Activated CD4-positive, alpha-beta T cell treated with anti-CD3 and anti-CD28 coated beads for 4 hours (primary cell): ENCODE measurements at places on chromosomes 11 and 22.

DNA sequence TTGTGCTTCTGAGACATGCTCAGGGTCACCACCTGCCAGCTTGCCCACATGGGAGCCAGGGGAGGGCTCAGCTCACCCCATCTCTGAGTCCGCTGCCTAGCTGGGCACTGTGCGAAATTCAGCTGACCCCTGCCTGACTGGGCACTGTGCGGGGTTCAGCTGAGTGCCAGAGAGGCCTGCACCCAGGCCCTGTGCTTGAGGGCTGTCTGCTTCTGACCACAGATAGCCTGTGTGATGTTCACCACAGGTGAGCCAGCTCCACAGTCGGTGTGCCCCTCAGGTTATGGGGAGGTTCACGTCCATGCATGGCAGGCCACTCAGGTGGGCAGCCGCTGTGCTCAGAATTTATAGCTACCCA lies 84.5 kb upstream of the SUSD2 start:
- no peak for DNase-seq

DNA sequence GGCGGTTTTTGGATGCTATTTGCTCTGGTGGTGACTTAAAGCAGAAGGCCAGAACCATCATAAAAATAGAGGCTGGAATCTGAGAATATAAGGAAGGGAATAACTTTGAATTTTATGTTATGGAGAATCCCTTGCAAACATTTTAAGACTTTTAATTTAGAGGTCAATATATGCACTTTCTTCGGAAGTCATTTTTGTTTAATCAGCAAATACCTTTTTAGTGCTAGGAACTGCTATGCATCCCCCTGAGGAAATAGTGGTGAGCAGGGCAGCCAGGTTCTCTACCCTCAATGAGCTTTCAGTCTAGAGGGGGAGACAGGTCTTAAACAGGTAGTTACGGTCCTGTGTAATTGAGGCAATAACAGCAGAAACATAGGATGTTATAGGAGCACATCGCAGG lies 266.5 kb upstream of the MPPED2 start:
- no peak for DNase-seq

GRCh38 chr22:45318558-45319323 lies 9.0 kb downstream of the FAM118A start:
- peak; percentile 31 for DNase-seq

DNA sequence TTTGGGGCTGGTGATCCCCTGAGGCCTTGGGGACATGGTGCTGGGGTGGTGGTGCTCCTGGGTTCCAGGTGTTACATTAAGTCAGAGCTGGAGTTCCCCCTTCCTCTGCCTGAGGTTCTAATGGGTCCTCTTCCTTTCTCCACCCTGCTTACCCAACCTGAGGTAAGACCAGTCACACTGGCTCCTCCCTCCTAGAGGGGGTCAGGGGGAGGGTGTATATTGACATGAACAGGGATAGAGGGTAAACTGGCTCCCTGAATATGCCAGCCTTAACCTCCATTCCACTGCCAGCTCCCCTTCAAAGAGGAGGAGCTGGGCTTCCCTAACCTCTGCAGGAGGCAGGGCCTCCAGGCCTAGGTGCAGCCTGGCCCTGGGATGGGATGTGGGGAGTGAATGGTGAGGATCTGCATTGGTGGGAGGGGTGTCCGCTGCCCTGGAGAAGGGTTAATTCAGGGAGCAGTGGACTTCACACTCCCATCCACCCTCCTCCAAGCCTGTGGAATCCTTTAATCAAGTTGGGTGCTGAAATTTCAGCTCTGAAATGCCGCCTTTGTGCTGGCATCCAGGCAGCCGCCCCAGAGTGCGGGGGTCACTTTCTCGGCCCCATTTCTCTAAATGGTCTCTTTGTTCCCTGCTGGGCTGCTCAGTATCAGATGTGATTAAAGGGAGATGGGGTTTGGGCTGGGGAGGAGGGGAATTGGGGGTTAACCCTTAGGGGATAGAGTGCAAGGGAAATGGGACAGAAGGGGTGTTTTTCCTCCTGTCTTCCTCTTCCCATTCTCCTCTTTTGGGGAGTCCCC lies 15.2 kb downstream of the POLR2F start:
- DNase-seq: no peak

DNA sequence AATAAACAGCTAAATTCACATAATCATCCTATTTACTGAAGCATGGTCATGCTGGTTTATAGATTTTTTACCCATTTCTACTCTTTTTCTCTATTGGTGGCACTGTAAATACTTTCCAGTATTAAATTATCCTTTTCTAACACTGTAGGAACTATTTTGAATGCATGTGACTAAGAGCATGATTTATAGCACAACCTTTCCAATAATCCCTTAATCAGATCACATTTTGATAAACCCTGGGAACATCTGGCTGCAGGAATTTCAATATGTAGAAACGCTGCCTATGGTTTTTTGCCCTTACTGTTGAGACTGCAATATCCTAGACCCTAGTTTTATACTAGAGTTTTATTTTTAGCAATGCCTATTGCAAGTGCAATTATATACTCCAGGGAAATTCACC lies 10.7 kb downstream of the RAG1 start:
- DNase-seq: no peak

DNA sequence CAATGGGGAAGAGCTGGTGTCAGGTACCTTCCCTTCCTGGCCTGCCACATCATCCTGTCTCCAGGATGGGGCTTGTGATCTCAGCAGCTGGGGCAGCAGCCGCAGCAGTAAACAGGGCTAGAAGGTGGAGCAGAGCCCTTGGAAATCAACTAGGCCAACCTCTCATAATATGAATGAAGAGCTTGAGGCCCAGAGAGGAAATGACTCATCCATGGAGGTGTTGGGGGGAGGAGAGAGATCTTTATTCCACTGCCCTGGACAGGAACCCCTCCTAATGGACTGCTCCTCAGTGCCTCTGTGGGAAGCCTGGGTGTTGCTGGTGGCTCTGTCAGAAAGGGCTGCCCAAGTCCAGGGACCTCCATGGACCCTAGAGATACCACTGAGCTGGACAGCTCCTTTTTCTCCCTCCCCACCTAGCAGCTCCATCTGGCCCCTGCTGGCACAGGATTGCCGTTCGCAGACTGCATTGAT lies 111.8 kb downstream of the OSBP2 start:
- no peak for DNase-seq

DNA sequence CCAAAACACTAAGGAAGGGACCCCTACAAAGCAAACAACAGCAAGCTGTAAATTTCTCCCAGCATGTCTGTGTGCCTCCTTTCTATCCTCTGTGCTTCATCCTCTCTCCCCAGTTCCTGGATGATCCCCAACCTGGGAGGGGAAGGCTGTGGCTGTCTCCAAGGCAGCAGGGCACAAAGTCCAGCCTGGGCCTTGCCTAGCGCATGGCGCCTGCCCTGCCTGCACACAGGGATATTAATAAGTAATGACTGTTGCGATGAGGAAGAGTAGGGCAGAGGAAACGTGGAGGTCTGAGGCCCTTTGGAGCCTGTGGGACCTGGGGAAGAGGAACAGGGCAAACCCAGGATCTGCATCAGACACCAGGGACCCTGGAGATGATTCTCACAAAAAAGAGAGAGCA lies 2.0 kb downstream of the USH1C start:
- no peak for DNase-seq

DNA sequence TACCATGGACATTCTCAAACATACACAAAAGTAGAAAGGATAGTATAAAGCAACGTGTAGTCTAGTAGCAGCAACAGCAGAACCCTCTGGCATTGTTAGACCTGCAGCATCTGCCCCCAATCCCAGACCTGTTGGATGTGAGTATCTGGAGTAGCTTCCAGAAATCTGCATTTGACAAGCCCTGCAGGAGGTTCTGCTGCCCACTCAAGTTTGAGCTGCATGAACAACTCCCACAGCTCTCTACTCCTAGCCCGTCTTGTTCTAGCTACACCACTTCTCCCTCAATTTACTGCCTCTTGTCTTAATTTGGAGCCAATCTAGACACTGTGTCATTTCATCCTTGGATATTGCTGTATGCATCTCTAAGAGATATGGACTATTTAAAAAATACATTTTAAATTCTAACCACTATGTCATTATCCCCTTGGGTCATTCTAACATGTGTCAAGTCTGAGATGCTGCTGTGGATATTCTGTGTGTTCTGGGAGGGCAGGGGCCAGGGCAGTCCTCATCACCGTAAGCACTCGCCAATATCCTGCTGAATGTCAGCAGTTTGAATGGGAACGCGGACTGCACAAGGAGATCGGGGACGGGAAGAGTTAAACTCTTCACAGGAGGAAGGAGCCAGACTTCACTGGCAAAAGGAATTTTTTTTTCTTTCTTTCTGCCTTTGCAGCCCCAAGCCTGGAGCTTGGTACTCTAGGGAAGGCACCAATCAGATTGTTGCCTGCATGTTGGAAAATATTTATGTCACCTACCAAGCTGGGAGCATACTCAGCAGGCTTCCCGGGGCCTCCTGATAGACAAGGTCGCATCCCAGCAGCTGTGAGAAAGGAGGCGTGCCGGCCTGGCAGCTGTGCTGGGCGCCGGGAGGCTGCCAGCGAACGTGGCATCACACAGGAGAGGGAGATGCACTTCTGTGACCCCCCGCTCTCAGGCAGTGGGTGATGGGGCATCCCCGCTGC lies 429.0 kb downstream of the MIAT start:
- no peak for DNase-seq

GRCh38 chr11:2763984-2764383 lies 64.2 kb upstream of the KCNQ1OT1 start:
- no peak for DNase-seq

- peak; percentile 52 for DNase-seq
Observed at GRCh38 chr22:44026630-44027511, 2.8 kb downstream of the PARVB start.

- no peak for DNase-seq
Observed at GRCh38 chr11:122210367-122210997, 94.5 kb upstream of the BLID start.

GRCh38 chr11:7672960-7673723 lies at the start of gene CYB5R2:
Gene CYB5R2 (minus strand): TSS chr11:7673500. CDS start chr11:7672825, 675 bp downstream.
- DNase-seq: no peak

- DNase-seq: peak; percentile 74
Observed at GRCh38 chr11:124920870-124921609, 2.0 kb downstream of the HEPN1 start.

DNA sequence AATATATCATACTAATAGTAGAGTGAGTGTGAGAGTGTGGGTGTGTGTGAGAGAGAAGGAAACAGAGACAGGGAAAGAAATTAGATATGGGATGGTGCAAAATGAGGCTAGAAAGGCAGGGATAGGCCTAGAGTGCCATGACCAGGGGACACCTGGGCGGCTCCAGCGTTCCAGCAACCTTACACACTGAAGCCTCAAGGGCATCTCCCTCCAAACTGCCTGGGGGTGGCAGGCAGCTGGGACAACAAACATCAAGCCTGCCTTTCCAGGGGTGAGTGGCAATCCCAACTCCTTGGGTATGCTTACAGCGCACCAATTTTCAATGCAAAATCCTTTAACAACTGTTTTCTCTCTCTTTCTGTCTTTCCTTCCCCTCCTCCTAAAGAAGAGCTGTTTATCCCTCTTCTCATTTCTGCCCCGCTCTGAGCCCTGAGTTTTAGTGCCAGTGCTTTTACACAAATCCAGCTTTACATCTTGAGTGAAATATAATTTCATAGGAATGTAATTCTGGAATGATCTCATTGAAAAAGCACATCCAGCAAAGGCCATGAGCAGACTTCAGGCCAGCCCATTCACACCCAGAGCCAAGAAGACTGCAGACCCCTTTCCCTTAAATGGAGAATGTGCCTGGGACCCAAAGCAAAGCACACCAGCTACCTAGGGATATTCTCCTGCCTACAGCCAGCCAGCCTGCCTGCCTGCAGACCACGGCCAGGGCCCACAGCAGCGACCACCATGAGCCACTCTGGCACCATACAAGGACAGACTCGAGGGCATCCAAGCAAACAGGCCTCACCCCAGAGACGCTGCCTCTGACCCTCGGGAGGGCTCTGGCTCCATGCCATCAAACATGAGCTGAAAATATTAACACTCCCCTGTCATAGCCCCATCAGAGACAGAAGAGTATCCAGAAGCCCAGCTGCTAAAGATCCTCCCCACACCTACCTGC lies 90.3 kb downstream of the RPL27A start:
- no peak for DNase-seq

- DNase-seq: no peak
Observed at GRCh38 chr11:13875643-13876042, 86.9 kb upstream of the SPON1 start.

DNA sequence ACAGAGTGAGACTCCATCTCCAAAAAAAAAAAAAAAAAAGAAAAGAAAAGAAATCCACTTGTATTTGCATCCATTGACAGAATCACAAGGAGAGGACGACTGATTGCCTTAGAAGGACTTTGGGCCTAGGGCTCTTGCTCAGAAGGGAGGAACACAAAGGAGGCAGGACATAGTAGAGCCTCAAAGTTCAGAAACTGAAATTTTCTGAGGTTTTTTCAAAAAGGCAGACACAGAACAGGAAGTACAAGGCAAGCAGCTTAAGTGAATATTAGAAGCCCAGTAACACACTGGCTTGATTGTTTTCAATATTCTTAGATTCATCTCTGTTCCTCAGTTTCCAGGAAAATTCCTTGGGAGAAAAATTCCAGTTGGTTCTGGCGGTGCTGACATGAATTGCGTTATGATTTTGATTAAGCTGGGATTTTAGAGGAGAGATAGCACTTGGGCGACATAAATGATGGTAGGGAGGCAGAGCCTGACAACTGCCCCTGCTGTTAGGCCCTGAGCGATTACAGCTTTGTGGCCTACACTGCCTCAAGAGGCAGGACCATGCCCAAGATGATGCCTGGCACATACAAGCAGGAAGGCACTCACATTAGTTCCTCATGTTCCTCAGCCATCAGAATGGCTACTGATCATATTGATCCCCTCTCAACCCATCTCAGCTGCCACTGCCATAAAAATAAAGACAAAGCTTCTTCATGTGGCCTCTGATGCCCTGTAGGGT lies 15.3 kb downstream of the CLPB start:
- DNase-seq: no peak

DNA sequence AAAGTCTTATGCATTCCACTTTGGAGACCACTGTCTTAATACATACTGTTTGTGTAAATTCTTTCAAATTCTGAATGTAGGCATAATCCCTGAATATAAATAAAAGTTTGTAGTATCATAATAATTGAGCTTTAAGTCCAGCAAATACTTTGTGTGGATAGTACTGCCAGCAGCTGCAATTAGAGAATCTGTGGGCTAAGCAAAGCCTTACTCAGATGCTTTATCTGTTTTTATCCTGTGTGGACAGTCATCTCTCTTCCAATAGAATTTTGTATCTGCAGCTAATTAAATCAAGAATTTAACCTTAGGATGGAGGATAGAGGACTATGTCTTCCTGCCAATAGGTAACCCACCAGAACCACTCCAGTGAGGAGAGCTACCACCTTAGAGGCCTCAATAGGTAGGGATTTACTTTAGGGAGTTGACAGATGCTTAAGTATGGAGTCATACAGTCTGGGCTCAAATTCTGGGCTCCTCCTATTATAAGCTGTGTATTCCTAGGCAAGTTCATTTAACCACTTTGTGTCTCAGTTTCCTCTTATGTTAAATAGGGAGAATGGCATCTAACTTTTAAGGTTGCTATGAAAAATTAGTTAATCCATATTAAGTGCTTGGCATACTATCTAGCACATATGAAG lies 71.1 kb downstream of the STIM1 start:
- no peak for DNase-seq

GRCh38 chr22:46650078-46650810 lies 30.1 kb downstream of the GRAMD4 start:
- no peak for DNase-seq

- no peak for DNase-seq
Observed at GRCh38 chr11:57325735-57326048, 940 bp upstream of the TNKS1BP1 start.

GRCh38 chr11:62487738-62488551 lies 58.7 kb downstream of the AHNAK start:
- no peak for DNase-seq
